NCI-H460 (cell line): ENCODE measurements at places on chromosomes 11 and 22. TPM values are rescaled to one million over a fixed set of nuclear protein-coding genes. Genes with fewer than 3 reads are reported as not detected.

PRODH gene
- total RNA-seq, result 0.23 and 0.40 TPM in 2 replicates

MS4A15 gene
- total RNA-seq, result not detected in 2 replicates

HPX gene
- not detected in 2 replicates for total RNA-seq

TMEM151A gene
- 0.32 and 0.40 TPM in 2 replicates for total RNA-seq

TMEM191C gene
- total RNA-seq, result 0.37 and 2.4 TPM in 2 replicates

SCGB1D2 gene
- total RNA-seq, result not detected in 2 replicates

ESAM gene
- 0.15 and 0.23 TPM in 2 replicates for total RNA-seq

OR8G1 gene
- not detected in 2 replicates for total RNA-seq

SMTNL1 gene
- total RNA-seq, result not detected in 2 replicates

TMPRSS5 gene
- 0.15 TPM in 1 of 2 replicates, not detected in the other for total RNA-seq

OR8D1 gene
- not detected in 2 replicates for total RNA-seq

TSSK2 gene
- not detected in 2 replicates for total RNA-seq

KRTAP5-10 gene
- not detected in 2 replicates for total RNA-seq

CALCA gene
- 0.29 and 1.3 TPM in 2 replicates for total RNA-seq

RGL4 gene
- total RNA-seq, result 0.07 TPM in 1 of 2 replicates, not detected in the other

MYBPC3 gene
- 0.05 TPM in 1 of 2 replicates, not detected in the other for total RNA-seq

PRG3 gene
- total RNA-seq, result not detected in 2 replicates

KRTAP5-11 gene
- total RNA-seq, result not detected in 2 replicates

HTR3A gene
- not detected in 2 replicates for total RNA-seq

TEX12 gene
- 0.10 TPM in 1 of 2 replicates, not detected in the other for total RNA-seq

FGF19 gene
- total RNA-seq, result 0.12 and 0.17 TPM in 2 replicates

KLHDC7B gene
- 1.6 and 2.1 TPM in 2 replicates for total RNA-seq

DPAGT1 gene
- 42.1 and 44.0 TPM in 2 replicates for total RNA-seq

OR52E2 gene
- total RNA-seq, result not detected in 2 replicates

ILK gene
- total RNA-seq, result 53.4 and 53.5 TPM in 2 replicates

CTNND1 gene
- 42.3 and 50.0 TPM in 2 replicates for total RNA-seq

MMP8 gene
- total RNA-seq, result not detected in 2 replicates

OR4D10 gene
- total RNA-seq, result not detected in 2 replicates

MISFA gene
- 1.1 and 1.8 TPM in 2 replicates for total RNA-seq

SLC25A45 gene
- 2.0 and 4.0 TPM in 2 replicates for total RNA-seq

DNAL4 gene
- 6.9 and 9.5 TPM in 2 replicates for total RNA-seq
